ENCODE measurements at places on chromosomes 6 and 20.

DNA sequence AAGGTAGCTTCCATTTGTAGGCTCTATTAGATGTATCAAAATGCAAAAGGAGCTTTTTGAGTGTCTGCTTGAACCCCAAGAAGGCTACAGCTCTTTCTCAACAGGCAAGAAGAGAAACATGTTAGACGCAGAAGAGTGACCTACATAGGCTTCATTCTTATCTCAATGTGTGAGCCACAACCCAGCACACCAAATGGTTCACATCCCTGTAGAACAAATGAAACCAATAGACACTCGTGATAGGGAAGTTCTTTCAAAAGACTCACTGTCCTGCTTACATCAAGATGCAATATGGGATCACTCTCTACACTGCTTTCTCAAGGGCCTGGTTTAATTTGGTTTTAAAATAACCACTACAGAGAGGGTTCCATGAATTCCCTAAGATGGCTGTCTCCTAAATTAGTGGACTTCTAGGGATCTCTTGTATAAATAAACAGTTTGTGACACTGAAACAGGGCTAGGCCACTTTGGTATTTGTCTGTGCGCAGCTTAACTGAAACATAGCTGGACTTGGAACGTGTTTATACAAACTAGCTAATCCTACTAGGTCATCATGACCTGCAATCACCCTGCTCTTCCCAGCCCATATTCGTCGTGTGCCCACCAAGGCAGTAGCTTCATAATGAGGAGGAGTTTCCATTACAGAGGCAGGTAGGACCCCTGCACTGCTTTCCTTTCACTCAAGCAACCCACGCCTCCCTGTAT is 225.4 kb upstream of the PREP start:
- no peak for DNase-seq

DNA sequence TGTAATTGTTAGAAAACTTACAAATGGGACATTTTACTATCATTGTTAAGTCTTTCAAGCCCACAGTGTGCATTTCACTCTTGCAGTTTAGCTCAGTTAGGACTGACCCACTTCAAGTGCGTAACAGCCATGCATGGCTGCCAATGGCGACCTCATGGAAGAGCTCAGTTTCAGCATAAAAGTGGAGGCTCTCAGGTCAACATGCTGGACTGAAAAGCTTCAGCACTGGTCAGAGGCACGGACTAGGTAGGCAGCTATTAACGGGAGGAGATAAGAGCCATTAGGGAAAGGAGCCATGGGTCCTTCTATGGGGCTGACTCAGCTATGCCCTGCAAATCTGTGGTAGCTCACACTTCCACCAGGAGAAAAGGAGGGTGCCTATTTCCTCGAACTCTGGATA is 101.8 kb downstream of the TTLL2 start:
- no peak for DNase-seq

DNA sequence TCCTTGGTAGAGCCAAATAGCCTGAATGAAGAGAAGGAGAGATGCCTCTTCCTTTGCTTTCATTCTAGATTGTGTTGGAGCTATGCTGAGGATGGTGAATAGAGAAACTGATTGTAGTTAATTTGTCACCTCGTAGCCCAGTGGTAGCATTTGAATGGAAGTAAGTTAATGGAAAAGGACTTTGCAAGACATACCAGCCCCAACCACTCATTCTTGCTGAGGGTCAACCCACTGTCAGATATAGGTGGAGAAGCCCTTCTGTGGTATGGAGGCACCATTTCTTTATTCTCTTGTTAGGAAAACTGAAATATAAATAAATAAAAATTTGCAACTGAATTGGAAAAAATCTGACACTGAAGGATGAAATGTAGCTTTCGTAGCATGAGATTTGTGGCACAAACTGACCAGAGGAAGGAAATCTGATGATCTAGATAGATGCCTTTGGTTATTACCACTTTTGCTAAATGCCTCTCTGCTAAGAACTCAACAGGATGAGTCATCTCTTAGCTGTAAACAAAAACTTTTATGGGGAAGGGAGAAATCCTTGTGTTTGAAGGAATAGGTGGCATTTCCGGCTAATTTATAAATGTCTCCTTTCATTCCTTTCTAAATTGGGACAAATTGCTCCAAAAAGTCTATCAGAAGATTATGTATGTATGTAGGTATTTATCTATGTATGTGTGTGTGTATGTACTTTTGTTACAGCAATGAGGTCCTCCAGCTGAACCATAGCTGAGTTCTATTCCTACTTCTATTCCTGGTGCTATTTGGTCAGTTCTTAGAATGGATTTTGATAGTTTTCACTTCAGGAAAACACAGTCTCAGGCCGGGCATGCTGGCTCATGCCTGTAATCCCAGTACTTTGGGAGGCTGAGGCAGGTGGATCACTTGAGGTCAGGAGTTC is 76.5 kb upstream of the SUPT3H start:
- no peak for DNase-seq

DNA sequence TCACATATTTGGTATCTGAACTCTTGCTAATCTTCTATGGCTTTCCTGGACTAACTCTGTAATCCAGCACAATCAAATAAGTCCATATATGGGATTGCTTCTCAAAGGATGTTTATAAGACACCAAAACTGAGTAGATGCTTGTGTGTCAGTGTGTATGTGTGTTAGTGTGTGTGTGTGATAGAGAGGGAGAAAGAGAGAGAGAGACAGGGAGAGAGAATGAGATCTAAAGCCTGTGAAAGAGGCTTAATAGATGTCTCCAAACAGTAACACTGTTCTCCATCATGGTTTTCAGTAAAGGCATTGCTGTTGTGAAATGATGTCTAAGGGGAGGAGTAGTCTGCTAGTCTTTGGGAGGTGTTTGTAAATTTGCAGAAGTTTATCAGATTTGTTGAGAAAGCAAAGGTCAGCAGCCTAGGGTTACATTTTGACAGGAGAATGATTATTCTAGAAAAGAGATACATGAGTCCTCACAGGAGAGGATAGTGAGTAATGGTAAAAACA is 73.9 kb upstream of the MLIP start:
- DNase-seq: no peak

DNA sequence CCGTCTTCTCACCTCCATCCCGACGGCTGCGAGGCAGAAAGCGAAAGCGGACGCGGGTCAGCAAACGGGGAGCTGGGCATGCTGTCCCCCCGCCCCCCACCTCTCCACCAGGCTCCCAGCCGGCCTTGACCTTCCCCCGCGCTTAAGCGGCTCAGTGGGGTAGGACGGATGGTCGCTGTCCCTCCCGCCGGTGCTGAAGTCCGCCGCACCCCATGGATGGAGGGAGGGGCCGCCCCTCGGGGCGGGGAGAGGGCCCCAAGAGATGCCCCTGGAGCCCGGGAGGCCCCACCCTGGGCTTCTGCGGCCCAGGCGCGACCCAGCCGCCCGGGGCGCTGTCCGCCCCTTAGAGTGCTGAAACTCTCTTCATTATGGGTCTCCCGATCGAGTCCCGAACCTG is at the start of gene KCNB1:
Gene KCNB1, minus strand, starts transcription at position 48 of the 397 bp plus-strand sequence. CDS start 188 bp downstream, outside the sequence.
- peak; percentile 6 for DNase-seq

DNA sequence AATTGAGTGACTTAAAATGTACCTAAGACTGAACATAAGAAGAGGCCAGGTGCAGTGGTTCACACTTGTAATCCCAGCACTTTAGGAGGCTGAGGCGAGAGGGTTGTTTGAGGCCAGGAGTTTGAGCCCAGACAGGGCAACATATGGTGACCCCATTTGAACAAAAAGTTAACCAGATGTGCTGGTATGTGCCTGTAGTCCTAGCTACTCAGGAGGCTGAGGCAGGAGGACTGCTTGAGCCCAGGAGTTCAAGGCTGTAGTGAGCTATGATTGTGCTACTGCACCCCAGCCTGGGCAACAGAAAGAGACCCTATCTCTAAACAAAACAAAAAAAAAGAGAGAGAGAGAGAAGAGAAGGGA is 10.1 kb upstream of the PAQR8 start:
- no peak for DNase-seq

GRCh38 chr6:93139408-93140081 is 279.8 kb downstream of the EPHA7 start:
- DNase-seq: no peak

GRCh38 chr6:30481211-30481964 is 7.9 kb upstream of the HLA-E start:
- no peak for DNase-seq

DNA sequence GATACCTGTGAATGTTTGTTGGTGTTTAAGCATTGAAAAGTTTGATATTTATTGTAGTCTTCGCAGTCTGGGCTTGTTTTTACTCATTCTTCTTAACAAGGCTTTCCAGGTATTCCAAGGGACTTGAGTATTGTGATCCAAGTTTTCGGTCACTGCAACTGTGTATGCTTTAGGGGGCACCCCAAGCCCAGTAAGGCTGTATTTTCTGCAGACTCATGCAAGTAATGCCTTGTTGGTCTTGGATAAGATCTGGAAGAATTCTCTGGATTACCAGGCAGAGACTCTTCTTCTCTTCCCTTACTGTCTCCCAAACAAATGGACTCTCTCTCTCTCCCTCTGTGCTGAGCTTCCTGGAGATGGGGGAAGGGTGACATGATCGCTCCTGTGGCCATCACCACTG is 82.1 kb downstream of the RFPL4B start:
- DNase-seq: no peak

GRCh38 chr20:36454332-36454697 is 87.0 kb upstream of the MYL9 start:
- DNase-seq: no peak

- no peak for DNase-seq
Observed at GRCh38 chr6:94289131-94289530, 869.8 kb upstream of the EPHA7 start.

- no peak for DNase-seq
Observed at GRCh38 chr6:80179695-80180094, 73.2 kb downstream of the BCKDHB start.

DNA sequence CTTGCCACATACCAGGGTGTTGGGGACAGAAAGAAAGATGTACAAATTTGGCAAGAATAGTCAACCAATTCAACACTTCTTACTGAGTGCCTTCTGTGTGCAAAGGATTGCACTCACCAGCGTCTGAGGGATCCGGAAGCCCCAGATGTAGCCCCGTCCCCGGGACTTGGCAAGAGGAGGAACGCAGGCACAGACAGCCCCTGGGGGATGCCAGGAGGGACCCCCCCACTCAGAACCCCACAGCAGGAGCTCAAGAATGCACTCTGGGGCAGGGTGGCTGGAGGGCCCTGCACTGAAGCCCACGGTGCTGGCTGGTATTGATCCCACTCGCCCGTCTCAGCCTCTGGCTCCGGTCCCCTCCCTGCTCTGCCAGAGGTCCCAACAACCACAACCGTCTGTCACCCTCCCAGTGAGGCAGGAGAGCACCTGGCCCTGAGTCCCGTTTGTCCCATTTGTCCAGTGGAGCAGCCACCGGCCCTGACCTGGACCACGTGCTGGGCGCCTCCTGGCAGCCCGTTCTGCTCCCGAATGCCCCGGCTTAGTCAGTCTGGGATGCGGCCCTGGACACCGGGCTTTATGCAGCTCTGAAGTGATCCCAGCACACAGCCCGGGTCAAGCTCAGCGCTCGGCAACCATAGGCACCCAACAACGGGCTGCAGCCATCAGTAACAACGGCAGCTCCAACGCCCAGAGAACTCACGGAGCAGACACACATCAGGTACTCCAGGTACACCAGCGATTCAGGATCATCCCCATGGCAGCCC is 128.7 kb downstream of the DLL1 start:
- no peak for DNase-seq

DNA sequence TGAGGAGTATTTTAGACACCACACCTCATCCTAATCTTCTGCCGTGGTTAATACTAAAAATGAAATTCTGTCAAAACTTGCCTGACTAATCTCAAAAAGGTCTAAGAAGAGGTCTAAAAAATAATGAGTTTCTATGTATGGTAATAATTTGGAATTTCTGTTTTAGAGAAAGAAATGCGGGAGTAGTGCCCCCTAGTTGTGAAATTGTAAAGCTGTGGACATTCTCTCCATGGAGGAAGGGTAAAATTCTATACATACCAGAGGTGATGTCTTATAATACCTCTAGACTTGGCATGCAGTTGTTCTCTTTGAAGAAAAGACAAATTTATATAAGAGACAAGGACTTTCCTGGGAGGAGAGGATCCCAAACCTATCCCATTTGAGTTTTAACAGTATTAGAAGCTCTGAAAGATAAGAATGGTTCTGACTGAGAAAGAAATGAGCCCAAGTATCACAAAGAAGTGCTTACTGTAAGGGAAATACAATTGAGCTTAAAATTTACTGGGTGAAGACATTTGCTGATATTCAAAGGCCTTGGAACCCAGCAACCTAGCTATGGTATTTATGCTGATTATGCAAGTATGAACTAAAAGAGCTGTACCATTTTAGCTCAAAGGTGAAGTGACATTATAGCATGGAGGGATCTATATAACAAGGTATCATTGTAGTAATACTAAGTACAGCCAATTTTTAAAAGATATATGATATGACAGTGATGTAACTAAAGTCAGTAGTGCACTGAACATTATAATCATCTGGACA is 5.1 kb upstream of the EPHA7 start:
- no peak for DNase-seq

- no peak for DNase-seq
Observed at GRCh38 chr6:71157345-71157744, 131.3 kb upstream of the OGFRL1 start.

GRCh38 chr6:165872311-165872710 is 209.3 kb upstream of the PDE10A start:
- no peak for DNase-seq

DNA sequence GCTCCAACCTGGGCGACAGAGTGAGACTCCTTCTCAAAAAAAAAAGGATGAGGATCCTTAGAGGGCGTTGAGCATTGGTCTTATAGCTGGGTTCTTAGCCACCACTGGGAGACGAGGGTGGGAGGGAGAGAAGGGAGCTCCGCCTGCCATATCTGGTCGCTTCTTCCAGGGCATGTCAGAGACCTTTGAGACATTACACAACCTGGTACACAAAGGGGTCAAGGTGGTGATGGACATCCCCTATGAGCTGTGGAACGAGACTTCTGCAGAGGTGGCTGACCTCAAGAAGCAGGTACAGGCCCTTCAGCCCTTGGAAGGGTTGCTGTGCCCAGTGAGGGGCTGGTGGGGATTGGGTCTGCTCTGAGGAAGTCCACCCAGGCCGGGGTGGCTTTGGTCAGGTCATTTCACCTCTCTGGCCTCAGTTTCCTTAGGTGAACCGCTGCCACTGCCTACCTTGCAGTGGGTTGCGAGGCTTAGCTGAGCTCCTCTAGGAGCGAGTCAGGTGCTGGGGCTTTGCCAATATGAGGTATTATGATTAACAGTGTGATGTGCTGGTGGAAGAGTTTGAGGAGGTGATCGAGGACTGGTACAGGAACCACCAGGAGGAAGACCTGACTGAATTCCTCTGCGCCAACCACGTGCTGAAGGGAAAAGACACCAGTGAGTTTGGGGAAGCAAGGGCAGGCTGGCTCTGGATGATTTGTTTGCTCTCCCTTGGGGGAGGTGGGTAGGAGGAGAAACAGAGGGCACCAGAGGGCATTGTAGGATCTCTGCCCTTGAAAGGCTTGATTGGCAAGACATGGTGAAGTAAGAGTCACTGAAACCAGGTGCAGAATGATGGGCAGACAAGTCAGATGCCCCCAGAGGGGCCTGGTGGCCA is 8.5 kb downstream of the CNPY3 start:
- DNase-seq: no peak

GRCh38 chr20:36908603-36909002 is 32.7 kb downstream of the TLDC2 start:
- DNase-seq: no peak
